MG63 (cell line): ENCODE measurements at places on chromosomes 13 and 19. TPM values are rescaled to one million over a fixed set of nuclear protein-coding genes. Genes with fewer than 3 reads are reported as not detected.

DNA sequence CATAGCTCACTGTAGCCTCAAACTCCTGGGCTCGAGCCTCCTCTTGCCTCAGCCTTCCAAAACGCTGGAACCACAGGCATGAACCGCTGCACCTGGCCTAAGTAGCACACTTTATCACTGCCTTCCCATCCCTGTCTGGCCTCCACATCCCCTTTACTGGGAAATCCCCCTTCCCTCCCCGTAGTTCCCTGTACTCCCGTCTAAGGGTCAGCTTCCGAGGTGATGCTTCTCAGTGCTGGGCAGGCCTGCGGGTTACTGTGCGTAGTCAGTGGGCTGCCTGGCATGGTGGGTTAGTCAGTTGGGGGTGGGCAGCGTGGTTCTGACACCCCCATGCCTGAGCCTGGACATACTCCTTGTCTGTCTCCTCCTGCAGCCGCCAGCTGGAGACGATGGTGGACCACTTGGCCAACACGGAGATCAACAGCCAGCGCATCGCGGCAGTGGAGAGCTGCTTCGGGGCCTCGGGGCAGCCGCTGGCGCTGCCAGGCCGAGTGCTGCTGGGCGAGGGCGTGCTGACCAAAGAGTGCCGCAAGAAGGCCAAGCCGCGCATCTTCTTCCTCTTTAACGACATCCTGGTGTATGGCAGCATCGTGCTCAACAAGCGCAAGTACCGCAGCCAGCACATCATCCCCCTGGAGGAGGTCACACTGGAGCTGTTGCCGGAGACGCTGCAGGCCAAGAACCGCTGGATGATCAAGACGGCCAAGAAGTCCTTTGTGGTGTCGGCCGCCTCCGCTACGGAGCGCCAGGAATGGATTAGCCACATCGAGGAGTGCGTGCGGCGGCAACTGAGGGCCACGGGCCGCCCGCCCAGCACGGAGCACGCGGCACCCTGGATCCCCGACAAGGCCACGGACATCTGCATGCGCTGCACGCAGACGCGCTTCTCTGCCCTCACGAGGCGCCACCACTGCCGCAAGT lies 8.4 kb downstream of the PLEKHF1 start:
- DNase-seq = no peak

GRCh38 chr19:21940684-21941083 lies 70.1 kb downstream of the ZNF208 start:
- DNase-seq = no peak

DNA sequence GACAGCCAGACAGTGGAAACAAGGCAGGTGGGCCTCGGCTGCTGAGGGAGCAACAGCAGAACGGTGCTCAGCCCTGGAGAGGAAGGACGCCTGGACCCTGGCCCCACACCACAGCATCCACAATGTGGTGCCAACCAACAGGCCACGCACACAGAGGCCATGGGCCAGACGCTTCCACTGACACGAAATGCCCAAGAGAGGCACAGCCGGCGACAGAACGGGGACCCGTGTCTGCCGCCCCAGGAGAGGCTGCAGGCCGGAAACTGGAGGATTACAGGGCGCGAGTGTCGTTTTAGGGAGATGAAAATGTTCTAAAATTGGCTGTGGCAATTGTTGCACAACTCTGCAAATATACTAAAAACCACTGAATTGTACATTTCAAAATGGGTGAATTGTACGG lies 69.7 kb downstream of the RASA3 start:
- DNase-seq = no peak

The NKG7 gene
- not detected in 2 replicates for total RNA-seq

GRCh38 chr19:2680808-2681207 lies 21.7 kb downstream of the GNG7 start:
- DNase-seq = no peak

GRCh38 chr13:97459215-97459777 lies 25.3 kb downstream of the RAP2A start:
- DNase-seq = no peak

The PRTN3 gene
- not detected in 2 replicates for total RNA-seq

The ERICH4 gene
- total RNA-seq = not detected in 2 replicates

DNA sequence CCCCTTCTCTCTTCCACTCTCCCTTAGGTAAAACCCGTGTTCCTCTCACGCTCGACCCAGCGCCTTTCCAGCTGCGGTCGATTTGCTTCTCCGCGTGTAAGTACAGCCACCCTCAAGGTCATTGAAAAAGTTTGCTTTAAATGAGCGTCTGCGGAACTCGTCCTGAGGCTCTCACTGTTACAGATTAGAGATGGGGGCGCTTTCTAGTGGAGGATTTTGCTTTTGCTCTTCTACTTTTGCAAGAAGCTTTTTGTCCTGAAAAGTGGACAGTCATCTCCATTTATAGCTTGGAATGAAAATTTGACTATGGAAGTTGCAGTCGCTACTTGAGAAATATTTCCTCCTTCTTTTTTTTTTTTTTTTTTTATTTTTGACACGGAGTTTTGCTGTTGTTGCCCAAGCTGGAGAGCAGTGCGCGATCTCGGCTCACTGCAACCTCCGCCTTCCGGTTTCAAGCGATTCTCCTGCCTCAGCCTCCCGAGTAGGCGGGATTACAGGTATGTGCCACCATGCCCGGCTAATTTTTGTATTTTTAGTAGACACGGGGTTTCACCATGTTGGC lies 595 bp upstream of the RAB20 start:
- no peak for DNase-seq

- no peak for DNase-seq
These were observed 19.3 kb upstream of the LGALS13 start for GRCh38 chr19:39582891-39583625.

- DNase-seq = no peak
These were observed 88.0 kb downstream of the ABCC4 start for GRCh38 chr13:95212983-95213850.

The KLF16 gene
- 8.1 and 12.6 TPM in 2 replicates for total RNA-seq

- no peak for DNase-seq
These were observed 26.4 kb downstream of the CLEC4M start for GRCh38 chr19:7789447-7789846.

- DNase-seq = peak; percentile 25
These were observed 113.9 kb downstream of the KCNRG start for GRCh38 chr13:50129081-50129705.

GRCh38 chr13:40749327-40749726 lies 21.7 kb downstream of the MRPS31 start:
- DNase-seq = no peak

- DNase-seq = no peak
These were observed 17.8 kb downstream of the HCN2 start for GRCh38 chr19:607301-608154.

DNA sequence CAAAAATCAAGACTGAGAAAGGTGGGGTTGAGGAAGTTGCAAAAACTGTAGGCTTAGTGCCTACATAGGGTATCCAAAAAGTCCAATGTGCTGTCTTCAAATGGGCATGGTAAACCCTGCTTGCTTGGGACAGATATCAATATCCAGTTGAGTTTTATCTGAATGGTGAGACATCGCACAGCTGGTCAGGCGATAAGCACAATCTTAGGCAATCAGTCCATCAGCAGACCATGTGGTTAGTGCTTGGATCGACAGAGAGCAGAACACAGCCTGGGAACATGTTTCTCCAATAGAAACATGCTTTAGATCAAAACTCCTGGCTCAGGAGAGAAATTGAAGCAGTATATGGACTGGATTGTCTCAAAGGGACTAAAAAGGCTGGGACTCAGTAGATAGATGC lies 151.3 kb upstream of the IPO5 start:
- DNase-seq = no peak

- no peak for DNase-seq
These were observed at the start of gene LYL1 for GRCh38 chr19:13102666-13103580. LYL1 (minus strand) TSS chr19:13102858; CDS start chr19:13101171, 1,687 bp downstream.

- DNase-seq = no peak
These were observed 38.4 kb upstream of the RCBTB2 start for GRCh38 chr13:48571126-48571913.

The CYSLTR2 gene
- not detected in 2 replicates for total RNA-seq

DNA sequence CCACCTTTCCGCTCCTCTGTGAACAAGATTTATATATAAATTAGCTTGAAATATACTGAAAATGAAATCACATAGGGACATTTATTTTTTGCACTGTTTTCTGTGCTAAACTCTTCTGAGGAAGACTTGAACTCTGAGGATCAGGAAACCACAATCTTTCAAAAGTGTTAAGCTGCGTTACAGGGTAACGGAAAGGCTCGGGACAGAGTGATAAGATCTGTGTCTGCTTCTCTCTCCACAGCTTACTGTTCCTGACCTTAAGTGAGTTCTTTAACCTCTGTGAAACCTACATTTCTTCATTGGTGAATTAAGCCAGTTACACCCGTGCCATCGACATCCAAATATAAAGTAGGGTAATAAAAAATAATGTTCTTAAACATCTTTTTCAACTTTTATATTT lies 38.9 kb downstream of the DACH1 start:
- DNase-seq = no peak

- DNase-seq = no peak
These were observed 78.8 kb upstream of the UBL3 start for GRCh38 chr13:29929062-29929847.

The HS6ST3 gene
- 0.02 TPM in 1 of 2 replicates, not detected in the other for total RNA-seq

The C5AR1 gene
- not detected in 2 replicates for total RNA-seq

DNA sequence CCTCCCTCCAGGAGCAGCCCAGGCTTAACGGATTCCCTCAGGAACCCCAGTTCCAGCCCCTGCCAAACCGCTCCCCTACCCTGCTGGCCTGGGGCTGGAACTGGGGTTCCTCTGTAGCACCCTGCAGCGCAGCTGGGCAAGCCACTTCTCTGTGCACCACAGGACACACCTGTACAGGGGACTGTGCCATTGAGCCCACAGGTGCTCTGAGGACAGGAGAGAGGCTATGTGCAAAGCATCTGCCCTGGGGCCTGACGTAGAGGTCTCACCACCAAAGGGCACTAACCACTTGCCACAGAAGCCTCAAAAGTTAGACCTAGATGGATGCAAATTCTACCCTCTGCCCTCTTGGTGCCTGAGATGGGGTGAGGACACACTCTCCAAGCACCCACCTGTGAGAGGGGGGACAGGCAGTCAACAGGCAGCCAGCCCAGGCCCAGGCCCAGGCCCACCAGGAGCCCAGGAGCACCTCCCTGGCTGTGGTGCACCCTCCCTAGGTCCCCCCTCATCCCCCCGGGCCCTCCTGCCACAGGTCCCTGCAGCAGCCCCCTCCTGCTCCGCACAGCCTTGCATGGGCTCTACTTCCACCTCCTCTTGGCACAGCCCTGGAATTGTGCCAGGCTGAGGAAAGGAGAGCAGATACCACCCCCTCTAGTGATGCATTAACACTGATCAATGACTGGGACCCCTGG lies 27.6 kb upstream of the SLC35E1 start:
- no peak for DNase-seq

GRCh38 chr19:14375582-14376291 lies 5.5 kb upstream of the ADGRE5 start:
- DNase-seq = no peak

GRCh38 chr13:77143431-77143830 lies 116.5 kb upstream of the FBXL3 start:
- no peak for DNase-seq

DNA sequence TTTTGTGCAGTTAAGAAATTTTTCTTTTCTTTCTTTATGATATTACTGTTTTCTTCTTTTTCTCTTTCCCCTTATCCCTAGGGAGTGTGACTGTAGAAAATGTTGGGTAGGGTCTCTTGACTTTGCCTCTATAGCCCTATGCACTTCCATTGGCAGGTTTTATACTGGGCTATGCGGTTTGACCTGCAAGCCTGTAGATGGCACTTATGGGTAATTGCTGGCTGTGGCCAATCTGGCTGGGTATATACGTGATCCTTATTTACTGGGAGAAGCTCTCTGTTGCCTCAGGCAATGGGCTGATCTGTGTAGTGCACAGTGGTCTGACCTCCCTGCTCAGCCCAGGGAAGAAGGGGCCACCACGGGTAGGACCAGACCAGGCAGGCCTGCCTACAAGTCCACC lies 78.8 kb downstream of the RAP2A start:
- DNase-seq = no peak

The STOML3 gene
- total RNA-seq = not detected in 2 replicates

- no peak for DNase-seq
These were observed 76.8 kb downstream of the FREM2 start for GRCh38 chr13:38763446-38764381.

The CHST8 gene
- not detected in 2 replicates for total RNA-seq

DNA sequence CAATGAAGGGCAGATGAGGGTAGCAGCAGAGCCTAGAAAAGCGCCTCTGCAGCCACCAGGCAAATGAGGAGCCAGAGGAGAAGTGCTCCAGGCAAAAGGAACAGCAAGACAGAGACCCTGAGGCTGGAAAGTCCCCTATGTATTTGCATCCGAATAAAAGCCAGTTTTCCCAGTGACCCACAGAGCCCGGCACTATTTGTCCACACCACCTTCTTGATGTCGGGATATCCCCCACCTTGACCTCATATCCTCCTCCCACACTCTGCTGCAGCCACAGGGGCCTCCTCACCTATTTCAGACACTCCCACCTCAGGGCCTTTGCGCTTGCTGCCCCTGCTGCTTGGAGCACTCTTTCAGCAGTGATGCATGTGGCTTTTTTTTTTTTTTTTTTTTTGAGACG lies 6.6 kb downstream of the ATG4D start:
- DNase-seq = no peak

DNA sequence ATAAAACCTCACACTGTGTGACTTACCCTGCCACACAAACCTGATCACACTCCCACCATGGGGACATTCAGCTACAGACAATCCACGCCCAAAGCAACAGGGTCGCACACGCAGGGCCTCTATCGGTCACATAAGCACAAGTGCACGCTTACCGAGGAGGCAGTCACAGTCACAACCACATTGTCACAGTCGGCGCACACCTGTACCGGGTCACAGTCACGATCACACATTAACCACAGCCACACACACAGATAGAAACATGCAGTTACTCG lies 579 bp downstream of the ZNF566 start:
- DNase-seq = no peak

The ZNF284 gene
- 1.4 and 1.7 TPM in 2 replicates for total RNA-seq

GRCh38 chr13:93249364-93250306 lies 23.0 kb downstream of the GPC6 start:
- peak; percentile 77 for DNase-seq

DNA sequence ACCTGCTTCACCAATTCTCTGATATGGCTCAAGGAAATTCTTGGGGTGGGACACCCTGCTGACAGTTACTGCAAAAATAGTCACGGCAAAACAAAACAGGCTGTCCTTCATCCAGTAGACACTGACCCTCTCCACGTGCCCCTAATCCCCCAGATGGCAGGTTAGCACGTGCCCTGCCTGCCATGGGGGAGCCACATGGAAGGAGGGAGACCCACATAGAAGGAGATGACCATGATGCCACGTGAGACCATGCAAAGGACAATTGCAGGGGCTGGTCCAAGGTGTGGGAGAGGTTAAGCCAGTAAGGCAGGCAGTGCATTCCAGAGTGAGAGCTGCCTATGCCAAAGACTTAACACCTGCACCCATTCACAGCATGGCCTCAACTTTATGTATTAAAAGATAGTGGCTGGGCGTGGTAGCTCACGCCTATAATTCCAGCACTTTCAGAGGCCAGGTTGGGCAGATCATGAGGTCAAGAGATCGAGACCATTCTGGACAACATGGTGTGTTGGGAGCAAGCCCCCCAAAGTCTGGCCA lies 82.7 kb downstream of the ZNF429 start:
- DNase-seq = no peak
